ENCODE measurements at places on chromosomes 1 and 21. TPM values are rescaled to one million over a fixed set of nuclear protein-coding genes. Genes with fewer than 3 reads are reported as not detected.

Gene OR14K1
- total RNA-seq = not detected

Gene OR10J1
- total RNA-seq = not detected

Gene SERTAD4
- not detected for total RNA-seq

Gene THEM5
- not detected for total RNA-seq

Gene GNB1
- 324 TPM for total RNA-seq

GRCh38 chr1:47211796-47212269 is 20.2 kb downstream of the TAL1 start:
- no peaks in the 10 kb centered on the region for H3K36me3 ChIP-seq
- no peak overlapping the region for H3K4me3 ChIP-seq
- H3K4me1 ChIP-seq = no peaks in the 10 kb centered on the region
- H3K27ac ChIP-seq = no peak overlapping the region

DNA sequence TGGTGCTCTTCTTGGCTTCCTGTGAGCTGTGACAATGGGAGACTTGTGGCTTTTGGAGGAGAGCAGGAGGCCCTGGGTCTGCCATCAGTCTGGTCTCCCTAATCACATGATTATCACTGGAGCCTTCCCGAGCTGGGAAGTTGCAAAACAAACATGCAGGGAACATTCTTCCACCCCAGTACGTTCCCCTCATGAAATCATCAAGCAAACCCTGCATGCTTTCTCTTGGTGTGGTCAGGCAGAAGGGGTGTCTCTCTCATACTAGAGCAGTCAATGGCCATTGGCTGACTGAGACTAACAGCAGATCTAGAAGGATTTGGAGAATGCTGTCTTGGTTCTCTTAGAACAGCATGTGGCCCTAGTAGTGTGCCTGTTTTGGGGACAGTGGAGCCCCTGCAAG is 111.2 kb downstream of the LIPI start:
- H3K4me3 ChIP-seq = no peak overlapping the region
- H3K36me3 ChIP-seq = no peaks in the 10 kb centered on the region
- H3K4me1 ChIP-seq = peaks cover 9% of the 10 kb centered on the region
- H3K27me3 ChIP-seq = no peaks in the 10 kb centered on the region
- no peak overlapping the region for H3K27ac ChIP-seq

GRCh38 chr1:119160409-119160808 is 20.0 kb upstream of the WARS2 start:
- peaks cover 2% of the 10 kb centered on the region for H3K36me3 ChIP-seq
- H3K4me3 ChIP-seq = no peak overlapping the region
- no peak for DNase-seq
- no peaks in the 10 kb centered on the region for H3K27me3 ChIP-seq
- no peak overlapping the region for H3K27ac ChIP-seq
- H3K4me1 ChIP-seq = no peaks in the 10 kb centered on the region

DNA sequence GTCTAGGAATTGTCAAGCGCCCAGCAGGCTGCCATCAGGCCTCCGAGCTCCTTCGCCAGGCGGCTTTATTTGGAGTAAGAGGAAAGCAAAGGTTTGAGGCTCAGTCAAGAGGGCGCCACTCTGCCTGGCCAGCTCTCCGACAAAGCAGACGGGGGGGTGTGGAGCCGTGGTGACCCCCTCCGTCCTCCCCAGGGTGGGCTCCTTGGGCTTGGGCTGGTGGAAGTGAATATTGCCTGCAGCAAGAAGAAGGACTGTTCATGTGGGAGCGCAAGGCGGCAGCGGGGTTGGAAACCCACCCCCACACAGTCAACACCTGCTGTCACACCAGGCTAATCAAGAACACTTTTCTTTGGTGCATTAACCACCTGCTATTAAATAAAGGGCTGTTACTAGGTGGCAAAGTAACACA is 14.6 kb downstream of the EPHX1 start:
- no peaks in the 10 kb centered on the region for H3K4me1 ChIP-seq
- no peaks in the 10 kb centered on the region for H3K36me3 ChIP-seq
- DNase-seq = no peak
- H3K27ac ChIP-seq = no peak overlapping the region
- H3K27me3 ChIP-seq = no peaks in the 10 kb centered on the region

- DNase-seq = no peak
- H3K27ac ChIP-seq = no peak overlapping the region
- H3K36me3 ChIP-seq = no peaks in the 10 kb centered on the region
- no peak overlapping the region for H3K4me3 ChIP-seq
- H3K27me3 ChIP-seq = no peaks in the 10 kb centered on the region
Measured at GRCh38 chr1:207203541-207203940, 99.5 kb downstream of the C4BPA start.

- no peak overlapping the region for H3K27ac ChIP-seq
- no peak for DNase-seq
- H3K36me3 ChIP-seq = no peaks in the 10 kb centered on the region
- H3K27me3 ChIP-seq = no peaks in the 10 kb centered on the region
Measured at GRCh38 chr1:23111600-23112535, 56.8 kb downstream of the LUZP1 start.

DNA sequence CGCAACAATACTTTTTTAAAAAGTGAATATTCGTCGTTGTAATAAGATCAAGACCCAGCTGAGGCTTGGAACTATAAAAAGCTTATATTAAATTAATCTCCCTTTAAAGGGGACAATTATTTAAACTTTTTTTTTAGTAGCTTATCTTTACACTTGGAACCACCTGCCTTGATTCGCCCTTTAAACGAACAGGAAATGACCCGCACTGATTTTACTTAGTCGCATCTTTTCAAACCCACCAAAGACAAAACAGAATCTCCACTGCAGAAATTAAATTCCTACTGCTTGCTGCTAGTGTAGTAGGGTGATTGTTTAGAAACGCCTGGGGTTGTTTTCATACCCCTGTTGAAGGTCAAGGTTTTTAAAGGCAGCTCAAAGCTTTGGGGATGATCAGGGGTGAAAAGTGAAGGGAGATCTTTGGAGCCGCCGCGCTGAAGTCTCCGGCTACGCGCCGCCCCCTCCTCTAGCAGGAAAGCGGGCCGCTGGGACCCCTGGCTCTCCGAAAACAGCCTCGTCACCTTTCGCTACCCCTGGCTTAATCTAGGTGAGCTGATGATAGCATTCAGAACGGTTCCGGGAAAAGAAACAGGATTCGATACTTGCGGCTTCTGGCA is 163.4 kb downstream of the RUNX1 start:
- H3K4me3 ChIP-seq = peak overlapping the region; percentile 79
- H3K27ac ChIP-seq = peak overlapping the region; percentile 20
- H3K27me3 ChIP-seq = peaks cover under 1% of the 10 kb centered on the region
- no peaks in the 10 kb centered on the region for H3K36me3 ChIP-seq

DNA sequence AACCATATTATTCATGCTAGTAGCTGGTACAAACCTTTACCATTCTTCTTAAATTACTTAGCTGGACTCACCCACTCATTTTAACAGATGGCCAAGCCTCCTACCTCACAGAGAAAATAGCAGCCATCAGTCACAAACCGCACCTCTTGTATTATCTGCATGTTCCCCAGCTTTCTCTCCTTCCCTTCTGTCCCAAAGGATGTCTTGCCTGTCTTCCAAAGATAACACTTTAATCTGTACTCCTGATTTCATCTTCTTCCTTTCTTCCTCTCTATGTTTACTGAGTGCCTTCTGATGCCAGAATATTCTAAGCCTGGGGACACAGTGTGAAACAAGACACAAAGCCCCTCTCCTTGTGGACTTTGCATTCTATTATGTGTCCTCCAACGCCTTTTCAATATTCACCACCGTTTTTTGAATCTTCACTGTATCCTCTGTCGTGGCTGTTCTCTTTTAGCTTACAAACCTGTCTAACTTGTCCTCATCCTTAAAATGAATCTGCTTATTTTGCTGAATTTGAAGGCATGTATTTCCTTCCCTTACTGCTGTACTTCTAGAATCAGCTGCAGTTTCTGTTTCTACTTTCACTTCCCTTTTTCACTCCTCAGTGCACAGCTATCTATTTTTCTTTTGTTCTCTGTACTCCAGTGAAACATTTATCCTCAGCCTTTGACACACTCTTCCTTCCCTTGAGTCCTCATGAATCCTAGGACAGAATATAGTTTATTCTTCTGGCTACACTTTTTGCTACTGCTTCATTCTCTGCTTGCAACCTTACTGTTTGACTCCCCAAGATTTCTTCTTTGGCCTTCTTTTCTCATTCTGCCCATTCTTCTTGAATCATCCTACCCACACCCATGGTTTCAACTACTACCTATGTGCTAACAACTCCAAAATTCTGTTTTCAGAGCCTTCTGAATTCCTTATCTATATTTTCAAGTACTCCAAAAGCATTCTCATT is 216.9 kb upstream of the SAMSN1 start:
- H3K27ac ChIP-seq = peak overlapping the region; percentile 87
- H3K4me1 ChIP-seq = peaks cover 10% of the 10 kb centered on the region
- no peaks in the 10 kb centered on the region for H3K36me3 ChIP-seq
- peak overlapping the region; percentile 59 for H3K4me3 ChIP-seq
- no peaks in the 10 kb centered on the region for H3K27me3 ChIP-seq

DNA sequence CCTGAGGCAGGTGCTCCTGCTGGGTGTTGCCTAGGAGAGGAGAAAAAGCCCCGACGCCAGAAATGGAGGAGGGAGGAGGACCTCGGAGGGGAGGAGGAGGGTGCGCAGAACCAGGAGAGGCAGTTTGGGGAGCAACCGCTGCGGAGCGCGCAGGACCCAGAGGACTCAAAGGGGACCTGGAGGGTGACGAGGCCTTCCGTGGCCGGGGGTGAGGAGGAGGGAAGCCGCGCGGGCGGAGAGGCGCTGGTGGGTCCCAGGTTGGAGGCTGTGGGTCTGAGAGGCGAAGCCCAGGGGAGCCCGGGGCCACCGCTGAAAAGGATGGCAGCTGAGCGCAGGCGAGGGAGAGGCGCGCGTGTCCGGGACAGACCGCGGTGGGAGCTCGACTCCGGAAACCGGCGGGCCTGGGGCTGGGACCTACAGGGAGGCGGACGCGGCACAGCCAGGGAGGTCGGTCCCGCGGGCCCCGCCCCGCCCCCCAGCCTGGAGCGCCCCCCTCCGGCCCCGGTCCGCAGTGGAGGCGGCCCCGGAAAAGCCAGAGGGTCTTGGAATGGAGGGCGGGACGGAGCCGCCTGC is 15.1 kb downstream of the RNF223 start:
- no peaks in the 10 kb centered on the region for H3K36me3 ChIP-seq
- no peak for DNase-seq
- H3K27me3 ChIP-seq = no peaks in the 10 kb centered on the region
- H3K27ac ChIP-seq = no peak overlapping the region
- peaks cover 24% of the 10 kb centered on the region for H3K4me1 ChIP-seq
- H3K4me3 ChIP-seq = peak overlapping the region; percentile 67

- H3K27me3 ChIP-seq = no peaks in the 10 kb centered on the region
- H3K36me3 ChIP-seq = peaks cover 49% of the 10 kb centered on the region
- H3K4me1 ChIP-seq = no peaks in the 10 kb centered on the region
- H3K27ac ChIP-seq = no peak overlapping the region
Measured at GRCh38 chr1:169858467-169858866, 35.2 kb downstream of the SCYL3 start.

DNA sequence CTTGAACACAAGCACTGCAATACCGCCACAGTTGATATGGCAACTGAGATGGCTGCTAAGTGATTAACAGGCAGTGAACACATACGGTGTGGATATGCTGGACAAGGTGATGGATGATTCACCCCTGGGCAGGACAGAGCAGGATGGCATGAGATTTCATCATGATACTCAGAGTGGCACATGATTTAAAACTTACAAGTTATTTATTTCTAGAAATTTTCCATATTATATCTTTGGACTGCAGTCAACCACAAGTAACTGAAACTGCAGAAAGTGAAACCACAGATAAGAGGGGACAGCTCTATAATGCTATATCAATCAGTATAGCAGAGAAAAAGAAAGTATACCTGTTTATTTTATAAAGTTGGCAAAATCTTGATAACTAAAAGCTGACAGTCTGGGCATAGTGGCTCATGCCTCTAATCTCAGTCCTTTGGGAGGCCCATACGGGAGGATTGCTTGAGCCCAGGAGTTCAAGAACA is 47.9 kb downstream of the PHACTR4 start:
- no peaks in the 10 kb centered on the region for H3K27me3 ChIP-seq
- H3K4me3 ChIP-seq = peak overlapping the region; percentile 48
- H3K27ac ChIP-seq = peak overlapping the region; percentile 50
- H3K36me3 ChIP-seq = no peaks in the 10 kb centered on the region

DNA sequence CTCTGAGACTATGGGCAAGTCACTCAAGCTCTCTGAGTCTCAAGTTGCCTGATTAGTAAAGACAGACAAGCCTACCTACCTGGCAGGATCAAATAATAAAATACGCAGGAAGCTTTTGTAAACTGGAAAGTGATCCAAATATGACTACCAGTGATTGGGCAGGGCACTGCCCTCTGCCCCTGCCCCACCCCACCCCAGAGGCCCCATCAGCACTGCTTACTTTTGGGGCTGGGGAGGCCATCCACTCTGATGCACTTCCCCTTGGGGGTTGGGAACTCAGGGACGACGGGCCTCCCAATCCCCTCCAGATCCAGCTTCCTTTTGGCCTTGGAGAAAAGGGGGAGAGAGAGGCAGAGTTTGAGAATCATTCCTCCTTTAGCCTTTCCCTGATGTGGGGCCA is 6.9 kb downstream of the E2F2 start:
- peak overlapping the region; percentile 44 for H3K4me3 ChIP-seq
- H3K4me1 ChIP-seq = peaks cover 51% of the 10 kb centered on the region
- H3K36me3 ChIP-seq = peaks cover 15% of the 10 kb centered on the region

DNA sequence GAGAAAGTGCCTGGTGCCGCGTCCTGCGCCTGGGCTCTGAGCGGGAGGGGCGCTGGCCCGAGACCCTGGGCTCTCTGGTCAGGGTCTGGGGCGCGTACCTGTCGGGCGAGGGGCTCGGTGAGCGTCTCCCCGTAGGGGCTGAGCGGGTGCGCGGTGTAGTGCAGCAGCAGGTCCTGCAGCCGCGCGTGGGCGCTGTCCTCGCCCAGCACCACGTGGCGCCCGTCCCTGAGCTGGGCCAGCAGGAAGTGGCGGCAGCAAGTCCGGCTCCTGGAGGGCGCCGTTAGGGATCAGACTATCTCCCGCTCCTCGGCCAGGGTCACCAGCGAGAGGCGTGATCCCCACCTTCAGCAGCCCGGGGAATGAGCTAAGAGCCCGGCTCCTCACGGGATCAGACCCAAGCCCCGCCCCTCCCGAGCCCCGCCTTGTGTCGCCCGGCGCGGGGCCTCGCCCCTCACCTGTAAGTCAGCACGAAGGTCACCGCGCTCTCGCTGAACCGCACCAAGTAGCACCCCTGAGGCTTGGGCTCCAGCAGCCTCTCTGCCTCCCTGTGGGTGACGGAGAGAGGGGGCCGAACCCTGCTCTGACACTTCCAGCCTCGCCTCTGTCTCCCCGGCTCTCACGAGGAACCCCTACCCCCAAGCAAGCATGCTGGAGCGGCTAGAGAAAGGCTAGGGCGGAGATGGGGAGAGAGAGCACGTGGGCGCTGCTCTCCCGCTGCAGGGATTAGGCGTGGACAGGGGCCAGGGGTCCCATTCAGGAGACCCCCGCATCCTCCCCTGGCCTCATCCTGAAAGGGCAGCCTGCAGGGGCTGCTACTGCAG is 2.7 kb downstream of the SH2D2A start:
- no peak overlapping the region for H3K27ac ChIP-seq
- H3K36me3 ChIP-seq = no peaks in the 10 kb centered on the region
- H3K27me3 ChIP-seq = no peaks in the 10 kb centered on the region
- H3K4me3 ChIP-seq = peak overlapping the region; percentile 59
- no peak for DNase-seq

GRCh38 chr1:56133522-56134472 is 445.6 kb downstream of the PLPP3 start:
- DNase-seq = peak; percentile 60
- no peaks in the 10 kb centered on the region for H3K36me3 ChIP-seq
- H3K4me1 ChIP-seq = peaks cover 25% of the 10 kb centered on the region
- H3K4me3 ChIP-seq = peak overlapping the region; percentile 27
